ENCODE measurements at places on chromosomes 6 and 20.

- no peak for ATAC-seq
These were observed 112.7 kb upstream of the THBS2 start for GRCh38 chr6:169366258-169366901.

DNA sequence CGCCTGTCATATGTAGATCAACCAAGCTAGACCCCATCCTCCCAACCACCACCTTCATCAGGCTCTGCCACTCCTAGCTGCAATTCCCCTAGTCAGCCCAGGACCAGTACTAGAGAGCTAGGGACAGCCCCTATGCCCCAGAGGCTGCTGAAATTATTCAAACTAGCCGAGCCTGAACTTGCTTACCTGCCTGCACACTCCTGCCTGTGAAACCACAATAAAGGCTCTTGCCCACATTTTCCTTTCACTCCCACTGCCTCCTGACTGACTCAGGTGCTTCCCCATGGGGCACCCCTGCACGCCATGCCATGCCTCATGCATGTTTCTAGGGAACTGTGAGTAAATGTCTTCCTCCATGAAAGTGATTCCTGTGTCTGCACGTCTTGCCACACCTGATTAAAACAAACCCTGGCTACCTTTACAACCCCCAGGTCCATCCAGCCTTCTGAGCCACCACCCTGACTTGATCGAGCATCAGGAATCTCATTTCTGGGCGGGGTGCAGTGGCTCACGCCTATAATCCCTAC, 66.5 kb upstream of the IER3 start:
- no peak for ATAC-seq

DNA sequence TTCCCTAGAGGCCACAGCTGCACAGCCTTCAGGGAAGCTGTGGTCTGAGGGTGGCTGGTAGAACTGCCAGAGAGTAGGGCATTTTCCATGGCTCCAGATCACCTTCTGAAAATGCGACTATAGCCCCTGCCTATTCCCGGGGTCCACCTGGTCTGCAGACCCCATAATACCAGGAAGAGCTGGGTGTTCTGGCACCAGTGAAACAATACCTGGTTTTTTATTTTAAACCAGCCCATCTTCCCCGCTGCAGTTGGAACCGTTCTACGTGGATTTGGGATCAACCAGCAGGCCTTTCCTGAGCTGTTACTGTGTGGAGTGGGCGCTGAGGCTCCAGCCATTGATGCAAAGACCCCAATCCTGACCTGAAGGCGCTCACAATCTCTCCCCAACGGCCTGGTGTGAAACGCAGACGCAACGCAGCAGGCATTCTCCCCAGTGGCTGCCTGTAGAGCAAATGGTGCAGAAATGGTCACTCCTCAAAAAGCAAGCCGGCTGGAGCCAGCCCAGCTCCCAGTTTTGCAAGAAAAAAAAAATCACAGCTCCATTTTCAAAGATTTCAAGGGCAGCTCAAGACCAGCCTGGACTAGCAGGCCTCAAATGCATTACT, 11.3 kb downstream of the NPEPL1 start:
- no peak for ATAC-seq

DNA sequence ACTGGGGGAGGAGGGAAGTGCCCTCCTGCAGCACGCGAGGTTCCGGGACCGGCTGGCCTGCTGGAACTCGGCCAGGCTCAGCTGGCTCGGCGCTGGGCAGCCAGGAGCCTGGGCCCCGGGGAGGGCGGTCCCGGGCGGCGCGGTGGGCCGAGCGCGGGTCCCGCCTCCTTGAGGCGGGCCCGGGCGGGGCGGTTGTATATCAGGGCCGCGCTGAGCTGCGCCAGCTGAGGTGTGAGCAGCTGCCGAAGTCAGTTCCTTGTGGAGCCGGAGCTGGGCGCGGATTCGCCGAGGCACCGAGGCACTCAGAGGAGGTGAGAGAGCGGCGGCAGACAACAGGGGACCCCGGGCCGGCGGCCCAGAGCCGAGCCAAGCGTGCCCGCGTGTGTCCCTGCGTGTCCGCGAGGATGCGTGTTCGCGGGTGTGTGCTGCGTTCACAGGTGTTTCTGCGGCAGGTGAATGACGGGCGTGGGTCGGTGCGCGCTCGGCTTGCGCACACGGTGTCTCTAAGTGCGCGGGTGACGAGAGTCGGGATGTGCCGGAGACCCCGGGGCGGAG, at the start of gene CDKN1A:
TSS of gene CDKN1A (plus strand) at position 227 of the 555 bp plus-strand sequence. CDS start 5,388 bp downstream, outside the sequence.
- ATAC-seq, result peak; percentile 85

- no peak for ATAC-seq
These were observed 85.0 kb upstream of the IFNGR1 start for GRCh38 chr6:137304020-137304780.

- no peak for ATAC-seq
These were observed 1.2 kb downstream of the NAA20 start for GRCh38 chr20:20018366-20018765.

- ATAC-seq, result no peak
These were observed 83.7 kb upstream of the PTCHD4 start for GRCh38 chr6:48194596-48195295.

- ATAC-seq, result peak; percentile 39
These were observed 13.1 kb downstream of the ACSS1 start for GRCh38 chr20:25044660-25045342.

DNA sequence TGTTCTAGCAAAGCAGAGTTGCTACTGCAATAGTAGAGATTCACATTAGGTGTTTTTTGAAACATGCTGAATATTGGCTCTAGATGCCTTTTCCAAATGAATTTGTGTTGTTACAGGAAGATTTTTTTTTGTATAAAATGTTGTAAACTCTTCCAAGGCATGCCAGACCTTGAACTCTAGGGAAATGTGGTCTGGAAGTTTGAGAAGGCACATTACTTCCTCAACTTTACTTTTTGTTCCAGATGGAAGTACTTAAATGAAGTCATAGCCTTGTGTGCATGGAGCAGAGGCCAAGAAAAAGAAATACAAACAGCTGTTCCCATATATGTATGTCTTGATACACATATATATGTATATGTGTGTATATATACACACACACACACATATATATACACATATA, 585.7 kb upstream of the MARCKS start:
- ATAC-seq, result no peak

DNA sequence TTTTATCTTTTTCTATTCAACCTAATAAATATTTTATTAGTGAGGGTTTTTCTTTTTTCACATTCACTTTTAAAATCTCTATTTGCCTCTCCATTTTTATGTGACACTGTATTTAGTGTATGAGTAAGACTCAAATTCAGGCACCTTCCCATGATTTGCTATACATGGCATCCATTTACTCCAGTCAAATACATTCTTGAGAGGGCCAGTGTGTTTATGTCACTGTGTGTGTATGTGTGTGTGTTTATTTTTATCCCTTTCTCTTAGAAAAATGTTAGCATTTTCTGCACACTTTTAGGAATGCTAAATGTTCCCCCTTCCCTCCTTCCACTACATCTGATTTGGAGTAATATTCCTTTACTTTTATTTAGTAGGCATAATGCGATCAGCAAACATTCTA, 290.0 kb downstream of the PACRG start:
- no peak for ATAC-seq

GRCh38 chr6:21856844-21857243, 263.3 kb downstream of the SOX4 start:
- no peak for ATAC-seq

DNA sequence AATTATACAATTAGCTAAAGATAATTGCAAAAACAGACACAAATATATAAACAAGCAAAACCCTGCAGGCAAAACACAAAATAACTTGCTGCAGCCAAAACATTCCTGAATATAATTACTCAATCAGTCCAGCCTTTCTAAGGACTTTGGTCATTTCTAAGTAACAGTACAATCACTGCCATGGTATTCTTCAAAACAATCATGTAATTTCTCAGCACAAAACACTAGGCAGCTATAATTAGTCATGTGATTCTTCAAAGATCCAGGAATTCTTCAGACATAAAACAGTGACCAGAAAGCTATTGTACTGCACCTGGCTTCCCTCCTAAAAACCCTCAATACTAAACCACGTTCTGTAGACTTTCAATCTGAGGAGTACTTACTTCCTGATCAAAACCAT, 881.1 kb downstream of the EPHA7 start:
- ATAC-seq, result peak; percentile 29

DNA sequence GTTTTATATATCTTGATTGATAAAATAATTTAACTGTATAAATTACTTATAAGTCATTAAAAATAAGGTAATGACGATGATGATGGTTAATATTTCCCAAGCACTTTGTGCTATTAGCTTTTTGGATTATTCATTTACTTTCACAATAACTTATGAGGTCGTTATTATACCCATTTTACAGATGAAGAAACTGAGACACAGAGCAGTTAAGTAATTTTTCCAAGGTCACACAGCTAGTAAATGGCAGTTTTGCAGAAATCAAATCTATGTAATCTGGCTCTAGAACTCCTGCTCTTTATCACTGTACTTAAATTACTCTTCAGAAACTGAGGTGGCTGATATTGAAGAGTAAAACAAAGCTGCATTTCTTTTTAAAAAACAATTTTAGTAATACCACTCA, 18.2 kb downstream of the NOL7 start:
- ATAC-seq, result no peak

- ATAC-seq, result no peak
These were observed 215.5 kb upstream of the ECI2 start for GRCh38 chr6:4350567-4351519.

DNA sequence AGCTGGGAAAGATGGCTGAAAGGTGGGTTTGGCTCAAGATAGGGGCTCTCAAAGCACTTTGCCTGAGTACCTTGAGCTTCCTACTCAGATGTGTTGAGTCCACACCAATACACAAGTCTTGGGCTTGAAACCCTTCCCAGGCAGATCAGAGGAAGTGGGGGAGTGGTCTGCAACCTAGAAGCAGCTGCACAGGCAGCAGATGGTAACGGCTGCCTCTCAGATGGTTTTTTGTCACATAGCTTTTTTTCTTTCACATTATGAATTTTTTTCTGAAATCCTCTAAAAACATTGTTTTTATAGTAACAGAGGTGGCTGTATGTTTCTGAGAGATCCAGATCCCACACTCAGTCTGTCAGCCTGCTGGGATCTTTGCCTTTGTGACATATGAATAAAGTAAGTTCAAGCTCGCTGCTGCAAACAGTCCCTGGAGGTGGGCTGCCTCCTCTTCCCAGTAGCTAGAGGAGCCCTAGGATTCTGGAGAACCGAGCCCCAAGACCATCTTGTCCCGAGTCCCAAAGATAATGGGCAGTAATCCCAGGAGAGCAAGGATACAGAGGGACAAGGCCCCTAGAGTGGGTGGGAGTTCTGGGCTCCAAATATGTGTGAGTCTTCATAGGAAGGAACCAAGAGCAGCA, 97.1 kb upstream of the TOP1 start:
- no peak for ATAC-seq

DNA sequence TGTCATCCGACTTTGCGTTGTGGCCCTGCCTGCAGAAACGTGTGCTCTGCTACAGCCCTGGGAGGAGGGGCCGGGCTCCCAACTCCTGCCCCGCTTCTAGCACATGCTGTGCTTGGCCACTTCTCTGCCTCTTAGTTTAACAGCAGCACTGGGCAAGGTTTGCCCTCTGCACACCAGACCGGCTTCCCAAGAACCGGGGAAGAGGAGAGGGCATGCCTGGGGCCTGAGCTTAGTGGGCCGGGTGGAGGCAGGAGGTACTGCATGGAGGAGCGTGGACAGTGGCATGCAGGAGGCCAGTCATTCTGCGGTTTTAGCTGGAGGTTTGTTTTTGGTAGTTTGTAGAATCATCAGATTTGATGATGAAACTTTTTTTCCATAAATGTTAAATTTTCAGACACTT, 45.5 kb downstream of the CEP43 start:
- peak; percentile 38 for ATAC-seq

GRCh38 chr6:13272131-13273046, 55.9 kb downstream of the TBC1D7 start:
- ATAC-seq, result no peak

DNA sequence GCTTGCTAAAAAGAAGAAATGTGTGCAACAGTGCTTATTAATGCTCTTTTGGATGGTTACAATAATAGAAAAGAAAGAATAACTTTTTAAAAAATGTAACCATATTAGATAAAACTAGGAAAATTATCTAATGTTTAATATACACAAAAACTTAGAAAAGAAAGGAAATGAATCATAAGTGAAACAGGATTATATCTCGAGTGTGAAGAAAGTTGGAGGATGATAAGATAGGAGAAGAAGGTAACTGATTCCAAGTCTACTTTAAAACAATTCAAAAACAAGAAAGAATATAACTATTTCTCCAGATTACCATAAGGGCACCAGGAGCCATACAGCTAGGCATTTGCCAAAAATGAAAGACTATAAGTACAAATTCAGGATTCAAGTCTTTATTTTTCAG, 73.0 kb downstream of the PHIP start:
- no peak for ATAC-seq

DNA sequence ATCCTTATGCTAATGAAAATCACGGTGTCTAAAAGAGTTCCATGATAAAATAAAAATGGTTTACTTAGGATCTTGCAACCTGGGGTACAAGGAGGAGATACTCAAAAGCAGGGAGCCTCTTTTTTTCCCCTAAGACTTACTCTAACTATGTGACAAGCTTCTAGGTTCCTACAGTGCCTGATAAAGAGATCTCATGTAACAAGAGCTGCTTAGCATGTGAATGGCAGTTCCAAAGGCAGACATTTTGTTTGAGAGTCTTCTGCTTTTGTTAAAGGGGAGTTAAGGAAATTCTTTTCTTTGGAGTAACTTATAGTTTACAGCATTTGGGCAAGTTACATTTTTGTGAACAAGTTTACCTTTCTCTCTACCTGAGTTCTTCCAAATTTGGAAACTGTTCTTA, 945.8 kb upstream of the ADGRB3 start:
- no peak for ATAC-seq

- no peak for ATAC-seq
These were observed 48.1 kb upstream of the UST start for GRCh38 chr6:148698671-148699180.

Measured in motor neuron (in vitro differentiated cells).